ENCODE measurements at places on chromosomes 1 and 21. TPM values are rescaled to one million over a fixed set of nuclear protein-coding genes. Genes with fewer than 3 reads are reported as not detected.

OR2G6 gene
- not detected for total RNA-seq

OR2M4 gene
- total RNA-seq, result not detected

JAM2 gene
- 10.5 TPM for total RNA-seq

RSPH1 gene
- 3.7 TPM for total RNA-seq

LCE3C gene
- not detected for total RNA-seq

GRIK3 gene
- total RNA-seq, result 0.15 TPM

KRTAP11-1 gene
- not detected for total RNA-seq

GABRD gene
- total RNA-seq, result 0.49 TPM

PRRX1 gene
- 56.4 TPM for total RNA-seq

LMX1A gene
- total RNA-seq, result 0.29 TPM

APOBEC4 gene
- total RNA-seq, result not detected

TSSK3 gene
- 2.4 TPM for total RNA-seq

TNNI3K gene
- total RNA-seq, result 0.73 TPM

TRIM17 gene
- 1.3 TPM for total RNA-seq

TDRD10 gene
- 5.6 TPM for total RNA-seq

ALG14 gene
- 1.5 TPM for total RNA-seq

LORICRIN gene
- total RNA-seq, result not detected

FCGR2B gene
- total RNA-seq, result 12.0 TPM
